ENCODE measurements at places on chromosomes 5 and 9.

DNA sequence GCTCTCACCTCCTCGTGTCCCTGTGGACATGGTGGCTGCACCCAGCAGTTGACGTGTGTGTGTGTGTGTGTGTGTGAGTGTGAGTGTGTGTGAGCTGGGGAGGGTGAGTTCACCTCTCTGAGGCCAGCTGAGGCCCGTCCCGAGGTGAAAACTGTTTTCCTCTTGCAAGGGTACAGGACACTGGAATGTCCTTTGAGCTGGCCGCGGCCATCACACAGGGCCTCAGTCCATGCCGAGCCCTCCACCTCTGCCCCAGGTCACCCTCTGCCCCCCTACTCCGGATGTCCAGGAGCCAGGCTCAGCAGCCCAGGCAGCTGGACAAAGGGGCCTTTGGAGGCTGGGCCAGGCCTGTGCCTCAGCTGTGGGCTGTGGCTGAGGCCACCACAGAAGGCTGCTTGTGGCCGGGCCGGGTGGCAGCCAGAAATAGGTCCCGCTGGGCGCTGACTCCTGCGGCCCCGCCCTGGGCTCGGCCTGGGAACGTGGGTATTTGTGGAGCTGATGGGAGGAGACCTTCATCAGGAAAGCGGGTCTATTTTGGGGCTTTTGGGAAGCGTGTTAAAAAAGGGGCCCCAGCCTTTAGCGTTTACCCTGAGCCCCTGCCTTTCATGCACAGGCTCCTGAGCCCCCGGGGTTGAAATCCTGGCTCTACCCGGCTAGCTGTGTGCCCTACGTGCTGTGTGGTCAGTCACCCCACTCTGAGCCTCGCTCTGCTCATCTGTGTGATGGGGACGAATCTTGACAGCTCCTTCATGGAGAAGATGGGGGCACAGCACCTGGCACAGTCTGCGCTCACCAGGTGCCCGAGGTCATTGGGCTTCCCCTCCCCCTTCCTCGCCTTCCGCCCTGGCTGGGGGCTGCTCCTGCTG lies 75.1 kb upstream of the IER5L start:
- no peak for DNase-seq

- DNase-seq, result no peak
These were observed 48.2 kb upstream of the NFIB start for GRCh38 chr9:14362175-14362574.

GRCh38 chr5:8458038-8458383 lies 589.1 kb downstream of the MTRR start:
- no peak for DNase-seq

DNA sequence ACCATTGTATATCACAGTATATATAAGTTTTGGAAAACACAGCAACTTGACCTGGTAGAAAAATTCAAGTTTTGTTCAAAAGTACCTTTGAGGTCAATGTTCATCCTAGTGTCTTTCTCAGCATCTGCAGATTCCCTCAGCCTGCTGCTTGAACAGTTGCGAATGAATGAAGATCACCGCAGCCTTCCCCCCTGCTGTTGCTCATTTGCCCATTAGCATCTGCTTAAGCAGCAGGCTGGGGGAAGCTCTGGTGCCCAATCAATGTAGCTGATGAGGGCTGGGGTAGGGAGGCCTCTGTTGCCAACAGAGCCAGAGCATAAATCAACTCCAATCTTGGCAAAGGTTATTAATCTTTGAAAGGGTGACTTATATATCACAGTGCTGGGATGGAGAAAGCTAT lies 586.5 kb upstream of the PTPRD start:
- DNase-seq, result no peak

DNA sequence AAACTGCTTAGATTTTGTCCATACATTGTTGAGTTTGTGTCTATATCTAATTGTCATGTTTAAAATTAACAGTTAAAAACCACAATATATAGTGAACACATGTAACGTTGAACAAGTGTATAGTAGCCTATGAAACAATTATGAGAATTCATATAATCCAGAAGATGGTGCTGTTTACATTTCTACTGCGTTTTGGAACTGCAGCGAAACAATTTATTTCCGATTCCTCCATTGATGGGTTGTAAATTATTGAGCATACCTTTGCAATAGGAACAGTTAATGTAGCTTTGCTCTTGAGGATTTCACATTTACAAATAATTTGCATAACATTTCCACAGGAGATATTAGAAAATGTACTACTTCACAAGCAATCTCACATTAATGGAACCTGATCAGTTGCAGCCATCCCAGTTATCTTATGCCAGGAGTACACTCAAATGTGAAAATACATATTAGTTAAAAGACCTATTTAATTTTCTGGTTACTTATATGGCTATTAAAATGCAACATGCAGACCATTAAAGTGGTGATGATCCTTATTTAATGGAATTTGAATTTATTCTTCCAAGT lies 411.8 kb downstream of the CDH10 start:
- no peak for DNase-seq

DNA sequence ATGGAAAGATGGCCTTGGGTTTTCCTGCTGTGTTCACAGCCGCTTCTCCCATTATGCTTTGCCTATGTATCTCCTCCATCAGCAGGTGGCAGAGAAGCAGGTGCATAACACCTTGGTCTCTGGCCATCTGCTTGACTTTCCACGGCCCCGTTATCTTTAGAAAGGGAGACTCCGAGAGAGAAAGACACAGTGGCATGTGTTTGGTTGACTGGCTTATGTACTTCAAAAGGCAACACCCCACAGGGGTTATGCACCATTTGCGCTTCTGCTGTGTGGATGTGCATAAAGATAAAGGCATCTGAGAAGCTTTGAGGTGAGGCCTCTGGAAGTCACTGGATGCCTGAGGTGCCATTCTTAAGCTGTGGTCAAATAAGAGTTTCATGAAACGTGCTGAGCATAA lies 138.4 kb downstream of the EGFLAM start:
- DNase-seq, result no peak
